ENCODE measurements at places on chromosomes 3 and 15.

GRCh38 chr3:144556392-144556791 lies 584.8 kb downstream of the DIPK2A start:
- DNase-seq, result no peak

- no peak for DNase-seq
Measured at GRCh38 chr15:70382762-70383458, 285.2 kb upstream of the TLE3 start.

- peak; percentile 16 for DNase-seq
Measured at GRCh38 chr3:28317438-28318022, 31.0 kb upstream of the ZCWPW2 start.

GRCh38 chr3:4712109-4712508 lies 219.0 kb downstream of the ITPR1 start:
- no peak for DNase-seq

GRCh38 chr15:68295014-68295805 lies 17.7 kb downstream of the FEM1B start:
- DNase-seq, result no peak

- DNase-seq, result no peak
Measured at GRCh38 chr3:56921573-56922453, 120.1 kb upstream of the ARHGEF3 start.

GRCh38 chr3:176159796-176160195 lies 1037.5 kb downstream of the TBL1XR1 start:
- DNase-seq, result no peak

- DNase-seq, result no peak
Measured at GRCh38 chr3:47652142-47652541, 73.5 kb upstream of the CSPG5 start.

- DNase-seq, result no peak
Measured at GRCh38 chr3:5384557-5385236, 197.2 kb downstream of the EDEM1 start.

GRCh38 chr15:90489514-90489913 lies 40.2 kb upstream of the CRTC3 start:
- DNase-seq, result no peak

GRCh38 chr15:46471096-46471495 lies 836.3 kb downstream of the SQOR start:
- no peak for DNase-seq

- DNase-seq, result no peak
Measured at GRCh38 chr3:62367763-62368195, 5.6 kb downstream of the FEZF2 start.

GRCh38 chr15:95439922-95440376 lies 890.6 kb upstream of the NR2F2 start:
- DNase-seq, result no peak

GRCh38 chr3:53711387-53711786 lies 134.8 kb downstream of the CHDH start:
- DNase-seq, result no peak

DNA sequence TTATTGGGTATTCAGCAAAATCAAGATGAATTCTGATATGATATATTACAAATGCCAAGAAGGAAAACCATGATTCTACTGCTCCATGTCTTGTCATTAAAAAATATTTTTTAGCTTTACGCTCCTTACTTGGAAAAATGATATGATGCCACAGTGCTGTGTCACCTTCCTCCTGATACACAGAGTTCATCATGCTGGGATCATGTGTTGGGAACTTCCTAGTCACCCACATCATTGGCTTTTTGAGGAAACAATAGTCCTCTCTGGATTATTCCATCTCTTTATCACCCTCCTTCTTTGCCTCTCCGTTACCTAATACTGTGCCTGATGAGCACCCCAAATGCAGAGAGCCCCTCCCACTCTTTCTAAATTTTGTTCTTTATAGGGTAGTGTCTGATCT lies 94.3 kb upstream of the PFN2 start:
- no peak for DNase-seq

- DNase-seq, result no peak
Measured at GRCh38 chr3:151209654-151210053, 6.6 kb upstream of the GPR171 start.

DNA sequence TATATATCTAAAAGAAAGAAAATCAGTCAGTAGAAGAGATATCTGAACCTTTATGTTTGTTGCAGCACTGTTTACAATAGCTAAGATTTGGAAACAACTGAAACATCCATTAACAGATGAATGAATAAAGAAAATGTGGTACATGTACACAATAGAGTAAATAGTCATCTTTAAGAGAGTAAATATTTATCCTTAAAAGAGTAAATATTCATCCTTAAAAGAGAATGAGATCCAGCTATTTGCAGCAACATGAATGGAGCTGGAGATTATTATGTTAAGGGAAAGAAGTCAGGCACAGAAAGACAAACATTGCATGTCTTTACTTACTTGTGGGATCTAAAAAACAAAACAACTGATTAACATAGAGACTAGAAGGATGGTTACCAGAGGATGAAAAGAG lies 197.0 kb upstream of the CBLB start:
- no peak for DNase-seq

DNA sequence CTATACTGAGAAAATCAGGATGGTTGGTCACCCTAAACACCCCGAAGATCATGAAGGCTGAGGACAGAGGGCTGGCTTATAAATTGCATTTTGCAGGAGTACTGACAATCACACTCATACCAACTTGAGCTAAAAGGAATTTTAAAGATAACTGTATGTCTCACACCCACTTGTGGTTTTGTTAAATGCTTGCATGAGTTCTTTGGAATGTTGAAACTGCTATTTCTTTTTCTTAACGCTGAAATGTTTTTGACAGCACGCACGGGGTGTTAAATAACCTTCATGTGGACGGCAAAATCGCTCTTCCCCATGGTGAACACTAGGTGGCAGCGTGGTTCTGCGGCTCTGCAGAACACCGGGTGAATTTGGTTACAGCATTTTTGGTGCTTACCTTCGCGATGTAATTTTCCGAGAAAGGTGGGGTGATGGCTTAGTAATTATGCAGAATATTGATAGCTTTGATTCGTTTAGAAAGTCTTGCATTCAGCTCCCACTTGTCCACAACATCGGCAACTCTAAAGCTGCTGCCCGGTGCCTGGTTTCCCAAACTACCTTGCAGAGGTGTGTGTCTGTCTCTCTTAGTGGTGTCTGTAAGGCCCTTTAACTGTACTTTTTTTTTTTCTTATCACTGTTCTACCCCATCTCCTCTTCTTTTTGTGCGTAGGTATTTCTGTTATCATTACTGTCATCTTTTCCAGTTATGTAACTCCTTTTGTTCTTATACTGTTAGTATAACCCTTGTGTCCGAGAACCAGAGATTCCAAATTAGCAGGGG lies 51.7 kb downstream of the ARNT2 start:
- DNase-seq, result peak; percentile 20

DNA sequence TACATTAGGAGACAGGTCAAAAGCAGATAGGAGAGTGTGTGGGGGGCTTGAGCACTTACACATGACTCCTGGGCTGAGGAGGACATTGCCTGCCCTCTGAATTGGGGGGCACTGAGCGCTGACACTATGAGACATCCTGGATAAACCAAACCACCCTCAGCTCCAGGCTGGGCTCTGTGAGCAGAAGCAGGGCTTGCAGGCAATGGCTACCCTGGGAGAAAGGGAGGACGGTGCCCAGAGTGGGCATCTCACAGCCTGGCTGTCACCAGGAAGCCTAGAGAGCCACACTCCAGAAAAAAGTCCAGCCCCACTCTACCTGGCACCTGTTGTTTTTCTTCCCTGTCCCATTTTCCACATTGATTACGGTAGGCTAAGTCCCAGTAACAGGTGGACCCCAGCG lies 8.2 kb upstream of the KLF13 start:
- DNase-seq, result no peak
